OCI-M1 (cell line): ENCODE measurements at places on chromosomes 6 and 20.
A peak's percentile ranks its signal among the peaks of the same experiment; 100 is the strongest.

- no peak for DNase-seq
Observed at GRCh38 chr6:122063076-122063475, 336.4 kb upstream of the HSF2 start.

DNA sequence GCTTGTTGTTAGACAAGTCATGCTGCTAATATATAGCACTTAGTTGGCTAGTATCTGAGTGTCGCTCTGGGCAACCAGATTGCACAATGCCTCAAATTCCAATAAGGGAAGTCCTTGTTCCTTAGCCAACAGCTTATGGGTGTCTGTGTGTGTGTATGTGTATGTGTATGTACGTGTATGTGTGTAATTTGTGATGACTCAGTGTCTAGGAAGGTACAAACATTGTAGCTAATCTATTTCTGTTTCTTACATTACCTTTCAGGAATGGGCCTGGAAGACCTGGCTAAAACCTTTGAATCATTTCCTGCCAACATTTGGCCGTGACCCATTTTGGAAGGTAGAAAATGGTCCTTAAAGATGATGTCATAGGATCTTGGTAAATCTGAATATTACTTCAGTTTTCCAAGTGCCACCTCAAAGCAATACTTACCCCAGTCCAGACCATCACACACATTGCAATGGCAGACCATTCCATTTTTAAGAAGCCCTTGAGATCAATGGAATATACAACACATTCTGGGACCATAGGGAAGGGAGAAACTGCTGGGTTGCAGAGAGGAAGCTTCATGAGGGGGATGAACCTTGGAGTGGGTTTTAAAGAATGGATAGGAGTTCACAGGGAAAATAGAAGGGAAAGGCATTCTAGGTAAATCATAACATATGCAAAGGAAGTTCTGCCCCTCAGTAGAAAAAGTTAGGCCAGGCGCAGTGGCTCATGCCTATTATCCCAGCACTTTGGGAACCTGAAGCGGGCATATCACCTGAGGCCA lies 25.1 kb downstream of the NEDD9 start:
- peak; percentile 66 for DNase-seq

DNA sequence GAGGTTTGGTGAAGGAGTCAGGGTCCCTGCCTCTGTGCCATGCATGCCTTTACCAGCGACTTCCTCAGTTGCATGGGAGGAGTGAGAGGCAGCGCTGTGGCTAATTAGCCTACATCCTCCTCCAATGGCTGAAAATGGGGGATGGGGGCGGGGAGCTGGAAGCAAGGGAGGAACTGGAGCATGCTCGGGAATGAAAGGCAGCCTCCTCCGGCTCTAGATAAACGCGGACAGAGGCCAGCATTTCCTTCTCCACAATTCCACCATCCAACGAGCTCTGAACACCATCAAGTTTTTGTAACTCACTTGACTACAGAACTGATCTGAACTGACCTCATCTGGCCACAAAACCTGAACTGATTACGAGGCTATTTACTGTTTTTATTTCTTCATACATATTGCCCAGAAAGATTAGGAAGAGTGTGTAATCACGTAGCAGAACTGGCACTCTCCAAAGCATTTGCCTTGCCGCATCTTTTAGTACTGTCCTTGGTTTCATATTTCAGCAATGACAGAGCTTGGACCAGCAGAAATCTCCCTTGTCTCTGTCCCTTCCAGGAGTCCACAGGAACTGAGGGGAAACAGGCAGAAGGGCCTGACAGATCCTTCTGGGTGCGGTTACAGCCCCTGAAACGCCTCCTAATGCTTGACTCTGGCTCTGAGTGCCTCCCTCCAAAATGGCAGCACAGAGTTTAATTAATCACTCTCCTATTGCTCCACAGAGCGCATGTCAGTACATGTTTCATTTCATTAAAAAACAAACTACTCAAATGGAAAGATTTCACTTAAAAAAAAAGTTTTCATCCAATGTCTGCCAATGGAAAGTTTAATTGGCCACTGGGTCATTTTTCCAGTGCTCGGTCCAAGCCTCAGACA lies 58.2 kb upstream of the TRAF3IP2 start:
- DNase-seq = no peak

DNA sequence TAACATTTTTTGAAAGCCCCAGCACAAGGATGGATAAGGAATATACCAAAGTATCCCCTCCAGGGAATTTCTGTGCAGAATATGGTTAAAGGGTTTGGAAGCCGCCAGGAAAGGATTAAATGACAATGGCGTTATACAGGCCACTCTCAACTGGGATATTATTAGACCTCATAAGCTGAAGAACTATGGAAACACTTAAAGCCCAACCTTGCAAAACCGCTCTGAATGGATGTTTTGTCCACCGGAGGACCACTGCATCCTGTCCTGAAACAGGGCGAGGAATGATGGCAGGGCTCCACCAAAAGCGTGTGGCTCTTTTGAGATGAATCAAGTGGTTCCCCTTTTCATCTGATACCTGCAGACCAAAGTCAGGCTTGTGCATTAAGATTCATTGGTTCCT lies 32.4 kb downstream of the NFATC2 start:
- no peak for DNase-seq

GRCh38 chr6:41732591-41733359 lies 2.6 kb downstream of the TFEB start:
- peak; percentile 14 for DNase-seq

DNA sequence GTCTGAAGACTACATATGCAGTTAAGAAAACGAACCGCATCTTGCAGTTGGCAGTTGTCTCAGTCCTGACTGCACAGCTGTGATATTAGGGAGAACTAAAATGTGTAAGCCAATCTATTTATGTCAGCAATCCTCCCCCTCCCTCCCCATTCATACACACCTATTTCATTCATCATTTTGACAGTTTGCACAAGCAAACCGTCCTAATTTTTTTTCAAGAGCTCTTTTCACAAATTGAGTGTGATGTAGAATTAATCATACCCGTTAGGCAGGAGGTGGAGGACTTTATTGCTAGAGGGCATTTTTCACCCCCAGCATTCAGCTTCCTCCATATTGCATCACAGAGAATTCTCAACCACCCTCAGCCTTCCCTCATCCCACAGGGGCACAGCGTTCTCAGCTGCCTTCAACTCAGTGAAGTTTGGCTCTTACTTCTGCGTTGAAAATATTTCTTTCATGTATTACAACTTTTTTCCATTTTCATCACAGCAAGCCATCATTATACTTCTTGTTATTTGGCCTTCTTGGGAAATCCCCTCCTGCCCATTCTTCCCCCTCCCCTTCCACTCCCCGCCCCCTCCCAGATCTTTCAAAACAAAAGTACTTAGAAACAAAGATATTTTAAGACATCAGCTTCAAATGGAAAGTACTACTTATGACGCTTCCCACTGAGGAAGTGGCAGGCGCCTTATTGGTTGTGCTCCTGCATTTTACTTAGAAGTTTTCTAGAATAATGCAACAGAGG lies 37.5 kb downstream of the NOX3 start:
- DNase-seq = peak; percentile 91

DNA sequence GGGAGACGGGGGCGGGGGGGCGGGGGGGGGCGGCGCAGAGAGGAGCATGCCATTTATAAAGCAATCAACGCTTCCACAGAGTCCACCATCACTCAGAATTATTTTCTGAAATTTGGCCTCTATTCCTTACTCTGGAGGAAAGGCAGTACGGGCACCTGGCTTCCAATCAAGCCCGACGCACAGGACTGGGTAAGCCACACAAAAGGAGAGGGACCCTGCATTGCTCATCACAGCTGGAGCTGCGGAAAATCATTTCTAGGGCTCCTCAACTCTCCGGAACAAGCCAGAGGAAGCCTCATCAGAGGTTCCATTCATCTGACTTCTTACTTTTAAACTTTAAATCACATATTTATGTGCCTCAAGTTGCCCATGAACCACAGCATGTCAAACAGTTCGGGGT lies 55.9 kb downstream of the TTI1 start:
- DNase-seq = no peak

DNA sequence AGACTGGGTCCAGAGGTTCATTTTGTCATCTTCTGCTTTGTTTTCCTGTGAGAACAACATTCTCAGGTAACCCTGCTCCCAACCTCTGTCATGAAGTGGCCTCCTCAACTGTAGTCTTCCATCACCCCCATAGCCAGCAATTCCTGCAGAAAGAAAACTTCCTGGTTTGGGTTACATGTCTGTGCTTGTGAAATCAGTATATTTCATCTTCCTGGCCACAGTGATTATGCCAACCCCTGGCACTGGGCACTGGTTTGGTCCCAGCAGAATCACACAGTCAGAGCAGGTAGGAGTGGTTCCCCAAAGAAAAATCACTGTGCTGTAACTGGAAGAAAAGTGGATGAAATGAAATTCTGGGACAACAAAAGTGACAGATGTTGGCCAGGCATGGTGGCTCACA lies 52.5 kb downstream of the CRYBG1 start:
- no peak for DNase-seq

- DNase-seq = no peak
Observed at GRCh38 chr20:57620999-57621398, 773 bp upstream of the ZBP1 start.

DNA sequence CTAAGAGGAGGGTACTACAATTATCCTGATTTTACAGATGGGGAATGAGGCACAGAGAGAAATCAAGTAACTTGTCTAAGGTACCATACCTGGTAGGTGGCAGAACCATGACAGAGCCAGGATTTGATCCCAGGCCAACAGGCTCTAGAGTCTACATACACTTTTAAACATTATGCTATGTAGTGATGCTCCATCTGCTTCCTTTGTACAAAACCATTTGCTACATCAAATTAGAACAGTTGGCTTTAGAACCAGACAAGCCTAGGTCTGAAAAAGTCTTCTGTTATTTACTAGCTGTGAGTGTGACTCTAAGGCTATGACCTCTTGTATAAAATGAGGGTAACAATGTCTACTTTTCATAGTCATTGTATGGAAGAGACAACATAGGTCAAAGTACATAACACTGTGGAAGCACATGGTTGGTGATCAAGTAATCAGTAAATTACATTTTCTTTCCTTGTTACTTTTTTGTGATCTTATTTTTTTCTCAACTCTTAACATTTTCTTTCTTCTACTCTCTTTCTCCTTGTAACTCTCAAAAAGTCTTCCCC lies 122.1 kb downstream of the PDSS2 start:
- no peak for DNase-seq

GRCh38 chr6:8760951-8761350 lies 325.6 kb upstream of the SLC35B3 start:
- DNase-seq = no peak

- DNase-seq = peak; percentile 65
Observed at GRCh38 chr20:41697861-41698559, 79.8 kb upstream of the CHD6 start.

DNA sequence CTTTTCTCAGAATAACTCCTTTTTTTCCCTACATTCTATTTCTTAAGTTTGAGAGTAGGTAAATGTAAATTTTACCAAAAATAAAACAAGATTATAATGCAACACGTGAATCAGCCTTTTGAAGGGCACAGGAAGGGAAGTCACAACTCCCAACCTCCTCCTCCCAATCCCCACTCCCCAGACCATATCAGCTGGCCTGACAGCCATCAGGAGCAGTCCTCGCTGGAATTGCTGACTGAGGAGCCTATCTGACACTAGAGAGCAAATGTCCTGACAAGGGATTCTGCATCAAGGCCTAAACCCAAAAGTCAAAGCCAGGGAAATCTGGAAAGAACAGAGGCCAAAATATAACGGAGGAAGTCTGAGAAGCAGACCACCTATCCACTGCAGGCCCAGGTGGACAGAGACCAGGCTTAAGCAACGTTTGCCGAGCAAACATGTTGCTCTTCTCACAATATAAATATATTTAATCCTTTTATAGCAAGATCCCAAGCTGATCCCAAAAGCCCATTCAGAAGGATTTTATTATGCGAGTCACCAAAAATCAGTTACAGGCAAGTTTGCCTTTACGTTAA lies 2.5 kb downstream of the RRAGD start:
- no peak for DNase-seq

GRCh38 chr6:33171880-33172687 lies 20.2 kb downstream of the COL11A2 start:
- DNase-seq = no peak

DNA sequence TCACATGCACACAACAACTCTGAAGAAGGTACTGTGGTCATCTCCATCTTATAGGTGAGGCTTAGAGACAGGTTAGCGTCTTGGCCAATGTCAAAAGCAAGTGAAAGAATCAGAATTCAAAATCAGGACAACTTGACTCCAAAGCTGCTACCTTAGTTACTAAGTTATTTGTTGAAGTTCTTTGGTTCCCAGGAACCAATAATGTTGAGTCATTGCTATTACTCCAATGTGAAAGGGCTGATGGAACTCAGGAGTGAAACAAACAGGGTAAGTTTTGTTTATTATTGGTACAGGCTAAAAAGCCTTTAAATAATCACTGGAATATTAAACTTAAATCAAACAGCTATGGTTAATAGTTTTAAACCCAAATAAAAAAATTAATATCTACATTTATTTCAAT lies 111.1 kb downstream of the PDSS2 start:
- DNase-seq = no peak

DNA sequence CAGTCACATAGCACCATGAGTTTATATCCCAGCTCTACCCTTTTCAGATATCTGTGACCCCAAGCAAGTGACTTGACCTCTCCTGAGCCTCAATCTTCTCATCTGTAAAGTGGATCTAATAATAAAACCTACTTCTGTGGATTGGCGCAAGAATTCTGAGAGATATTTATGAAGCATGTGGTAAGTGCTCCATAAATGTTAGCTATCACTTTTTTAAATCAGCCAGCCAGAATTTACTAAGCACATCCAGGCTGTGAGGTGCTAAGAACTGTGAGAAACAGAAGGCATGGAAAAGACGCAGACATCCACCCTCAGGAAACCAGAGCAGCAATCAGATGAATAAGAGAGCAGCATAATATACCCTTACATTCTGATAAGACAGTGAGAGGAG lies 862 bp downstream of the C20orf96 start:
- peak; percentile 79 for DNase-seq

DNA sequence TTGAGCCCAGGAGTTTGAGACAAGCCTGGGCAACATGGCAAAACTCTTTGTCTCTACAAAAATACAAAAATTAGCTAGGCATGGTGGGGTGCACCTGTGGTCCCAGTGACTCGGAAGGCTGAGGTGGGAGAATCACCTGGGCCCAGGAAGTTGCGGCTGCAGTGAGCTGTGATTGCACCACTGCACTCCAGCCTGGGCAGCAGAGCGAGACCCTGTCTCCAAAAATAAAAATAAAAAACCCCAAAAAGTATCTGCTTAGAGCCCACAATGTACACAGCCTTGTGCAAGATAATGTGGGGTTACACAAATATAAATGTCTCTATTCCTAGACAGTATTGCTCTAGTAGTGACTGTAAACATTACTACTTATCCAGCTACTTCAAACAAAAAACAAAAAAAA lies 5.9 kb downstream of the ESF1 start:
- no peak for DNase-seq
